Activated CD8-positive, alpha-beta memory T cell treated with anti-CD3 and anti-CD28 coated beads for 48 hours (primary cell): ENCODE measurements at places on chromosomes 1 and 21.

DNA sequence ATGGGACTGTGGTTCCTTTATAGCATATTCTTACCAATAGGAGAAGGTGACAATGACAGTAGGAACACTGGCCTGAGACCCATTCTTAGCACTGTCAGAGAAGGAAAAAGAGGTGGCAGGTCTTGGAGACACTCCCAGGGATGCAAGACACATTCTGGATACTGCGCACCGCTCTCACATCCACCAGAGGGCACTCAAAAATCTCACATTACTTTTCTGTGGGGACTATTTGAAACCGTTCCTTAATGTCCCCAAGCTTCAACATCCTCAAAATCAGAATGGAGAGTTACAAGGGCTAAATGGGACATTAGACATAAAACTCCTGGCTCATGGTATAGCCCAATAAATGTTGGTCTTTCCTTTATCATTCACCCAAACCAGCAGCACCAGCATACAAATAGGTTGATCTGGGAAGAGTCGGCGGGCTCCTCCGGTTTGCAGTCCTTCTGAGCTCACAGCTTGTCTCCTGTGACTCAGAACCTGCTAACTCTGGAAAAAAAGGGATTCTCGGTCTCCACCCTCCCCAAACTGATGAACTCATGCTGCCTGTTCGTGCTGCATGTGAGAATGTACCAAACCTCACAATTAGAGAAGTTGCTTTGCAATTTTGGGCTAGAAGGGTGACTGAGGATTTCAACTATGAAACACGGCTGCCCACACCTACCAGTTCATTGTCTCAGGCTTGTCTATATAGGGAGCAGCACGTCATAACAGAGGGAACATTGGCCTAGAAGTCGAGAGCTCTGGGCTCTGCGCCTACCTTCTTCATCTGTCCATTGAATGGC lies 40.2 kb downstream of the IL12RB2 start:
- DNase-seq = no peak

- DNase-seq = no peak
Measured at GRCh38 chr1:201137579-201138310, 10.8 kb upstream of the ASCL5 start.

GRCh38 chr1:97508653-97509218 lies 412.1 kb downstream of the DPYD start:
- DNase-seq = no peak

DNA sequence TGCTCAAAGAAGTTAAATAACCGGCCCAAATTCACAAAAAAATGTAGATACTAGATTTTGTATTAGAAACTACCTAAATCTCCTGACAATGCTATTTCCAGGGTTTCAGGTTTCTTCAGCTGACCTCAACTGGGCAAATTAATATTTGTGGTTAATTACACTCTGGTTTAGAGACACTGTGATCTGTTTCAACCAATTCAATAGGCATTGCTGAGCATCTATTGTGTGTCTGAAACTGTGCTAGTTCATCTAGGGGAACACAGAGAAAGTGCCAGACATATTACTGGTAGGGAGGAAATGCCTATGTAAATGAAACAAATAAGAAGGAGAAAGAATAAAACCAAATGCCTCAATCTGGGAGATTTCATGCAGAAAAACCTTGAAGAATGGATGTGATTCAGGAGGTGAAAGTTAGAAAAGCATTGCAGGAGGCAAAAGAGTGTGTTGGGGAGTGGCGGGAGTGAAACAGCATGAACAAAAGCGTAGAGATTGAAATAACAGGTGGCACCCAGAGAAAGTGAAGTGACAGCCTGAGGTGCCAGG lies 51.3 kb upstream of the IVNS1ABP start:
- DNase-seq = no peak

DNA sequence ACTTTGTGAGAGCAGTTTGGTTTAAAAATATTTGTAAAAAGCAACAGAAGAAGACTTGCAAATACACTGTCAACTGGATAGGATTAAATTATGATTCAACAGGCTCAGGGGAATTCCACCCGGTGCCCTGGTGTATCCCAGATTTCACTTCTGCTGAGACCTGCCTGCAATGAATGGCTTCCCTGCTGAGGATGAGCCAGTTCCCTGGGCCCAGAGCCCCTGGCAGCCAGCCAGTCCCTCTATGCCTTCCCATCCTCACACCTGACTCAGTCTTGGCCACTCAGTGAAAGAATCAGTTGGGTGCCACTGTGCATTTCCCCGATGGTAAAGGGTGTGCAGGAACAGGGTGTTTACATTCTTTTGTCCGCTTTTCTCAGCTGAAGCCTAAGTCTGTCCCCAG lies 64.4 kb downstream of the KCTD3 start:
- DNase-seq = no peak

DNA sequence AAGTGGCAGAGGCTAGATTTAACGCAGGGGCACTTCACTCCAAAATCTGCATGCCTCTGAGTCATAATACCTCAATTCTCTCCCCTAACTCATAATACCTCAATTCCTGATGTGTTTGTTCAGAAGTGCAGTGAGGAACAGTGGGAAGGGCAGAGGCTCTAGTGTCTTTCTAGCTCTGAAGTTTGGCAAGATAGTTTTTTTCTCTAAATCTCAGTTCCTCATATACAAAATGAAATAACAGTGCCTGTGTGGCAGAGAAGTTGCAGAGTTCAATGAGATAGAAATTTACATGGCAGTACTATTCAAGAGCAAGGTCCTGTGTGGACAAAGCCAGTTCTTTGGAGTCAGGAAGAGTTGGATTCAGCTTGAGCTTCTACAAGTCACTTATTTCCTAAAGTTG lies 9.8 kb downstream of the JUN start:
- DNase-seq = no peak

DNA sequence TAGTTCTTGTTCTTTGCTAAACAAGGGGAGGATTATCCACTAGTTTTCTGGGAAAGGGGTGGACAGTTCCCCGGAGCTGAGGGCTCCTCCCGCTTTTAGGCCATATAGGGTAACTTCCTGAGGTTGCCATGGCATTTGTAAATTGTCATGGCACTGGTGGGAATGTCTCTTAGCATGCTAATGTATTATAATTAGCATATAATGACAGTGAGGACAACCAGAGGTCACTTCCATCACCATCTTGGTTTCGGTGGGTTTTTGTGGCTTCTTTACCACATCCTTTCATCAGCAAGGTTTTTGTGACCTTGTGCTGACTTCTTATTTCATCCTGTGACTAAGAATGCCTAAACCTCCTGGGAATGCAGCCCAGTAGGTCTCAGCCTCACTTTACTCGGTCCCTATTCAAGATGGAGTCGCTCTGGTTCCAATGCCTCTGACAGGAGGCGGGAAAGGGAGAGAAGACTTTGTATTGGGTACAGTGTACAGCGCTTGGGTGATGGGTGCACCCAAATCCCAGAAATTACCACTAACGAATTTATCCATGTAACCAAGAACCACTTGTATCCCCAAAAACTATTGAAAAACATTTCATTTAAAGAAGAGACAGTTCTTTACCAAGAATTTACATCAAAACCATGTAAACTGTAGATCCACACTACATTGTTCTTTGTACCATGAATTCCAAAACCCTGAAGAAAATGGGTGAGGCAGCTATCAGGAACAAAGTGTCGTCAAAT lies 8.7 kb upstream of the SLC2A5 start:
- no peak for DNase-seq

GRCh38 chr1:111223126-111223685 lies 4.3 kb upstream of the CHI3L2 start:
- DNase-seq = no peak

DNA sequence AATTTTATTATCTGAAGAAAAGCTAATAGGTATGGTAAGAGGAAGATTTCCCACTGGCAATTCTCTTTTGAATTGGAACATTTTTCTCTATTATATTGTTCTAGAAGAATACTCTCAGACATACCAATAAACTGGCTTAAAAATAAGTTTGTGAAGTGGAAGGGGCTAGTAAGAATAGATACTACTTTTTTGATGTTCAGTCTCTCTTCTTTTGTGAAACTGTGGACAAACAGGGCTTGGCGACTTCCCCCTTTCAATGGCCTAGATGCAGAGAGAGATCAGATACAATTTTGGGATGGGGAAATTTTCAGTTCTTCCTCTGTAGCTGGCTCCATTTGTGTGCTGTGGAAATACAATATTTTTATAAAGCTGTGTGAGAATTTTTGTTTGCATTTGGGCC lies 2.5 kb downstream of the PBX1 start:
- DNase-seq = no peak

- DNase-seq = no peak
Measured at GRCh38 chr1:164733070-164733469, 174.1 kb downstream of the PBX1 start.

GRCh38 chr21:36465478-36465877 lies 14.4 kb downstream of the CLDN14 start:
- no peak for DNase-seq

DNA sequence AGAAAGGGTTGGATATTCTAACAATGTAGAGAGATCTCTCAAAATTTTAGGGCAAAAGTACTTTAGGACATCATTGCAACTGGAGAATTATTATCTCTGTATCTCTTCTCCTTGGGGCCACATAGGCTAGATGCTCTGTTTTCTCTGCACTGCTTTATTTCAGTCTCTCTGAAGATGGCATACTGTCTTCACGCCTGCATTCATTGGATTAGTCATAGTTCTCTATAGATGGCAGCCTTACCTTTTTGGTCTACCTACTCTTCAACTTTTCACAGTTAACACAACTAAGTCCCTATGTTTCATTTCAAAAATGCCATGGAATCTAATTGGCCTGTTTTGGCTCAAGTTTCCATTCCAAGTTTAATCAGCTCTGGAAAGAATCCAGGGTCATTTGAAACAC lies 1623.3 kb upstream of the B3GALT2 start:
- no peak for DNase-seq

GRCh38 chr1:88060112-88060673 lies 623.9 kb upstream of the PKN2 start:
- DNase-seq = no peak

DNA sequence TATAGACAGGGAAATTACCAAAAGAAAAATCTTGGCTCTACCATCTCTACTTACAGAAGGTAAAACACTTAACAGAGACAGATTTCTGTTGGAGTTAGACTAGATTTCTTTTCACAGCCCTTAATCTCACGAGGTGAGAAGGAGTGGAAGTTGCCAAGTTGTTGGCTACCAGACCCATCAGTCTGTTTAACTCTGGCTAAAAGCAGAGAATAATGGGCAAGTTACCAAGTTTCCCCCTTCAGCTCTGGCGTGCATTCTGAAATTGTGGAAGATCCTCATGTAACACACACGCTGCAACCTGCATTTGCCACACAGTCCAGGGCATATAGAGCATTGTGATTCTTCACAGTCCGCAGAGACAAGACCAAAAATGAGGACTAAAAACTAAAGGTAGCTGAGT lies 49.3 kb downstream of the STX6 start:
- no peak for DNase-seq

GRCh38 chr1:155981266-155982088 lies 3.1 kb upstream of the ARHGEF2 start:
- no peak for DNase-seq

- DNase-seq = no peak
Measured at GRCh38 chr1:30525971-30526651, 197.3 kb downstream of the MATN1 start.

- DNase-seq = no peak
Measured at GRCh38 chr1:3066250-3066711, 2.7 kb upstream of the PRDM16 start.

DNA sequence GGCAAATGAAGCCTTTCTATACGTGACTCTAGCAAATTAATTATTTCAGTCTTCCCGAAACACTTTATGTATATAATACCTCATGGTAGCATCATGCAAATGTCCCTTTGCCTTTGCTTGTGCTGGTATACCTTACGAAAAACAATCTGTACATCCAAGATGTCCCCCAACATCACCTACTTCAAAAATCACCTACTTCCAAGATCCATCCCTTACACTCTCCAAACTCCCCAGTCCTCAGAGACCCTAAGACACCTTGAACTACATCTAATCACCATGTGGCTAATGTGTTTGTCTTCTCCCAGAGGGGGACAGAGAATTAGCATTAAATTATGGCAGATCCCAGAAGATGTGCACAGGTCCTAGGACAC lies 46.5 kb upstream of the CRNN start:
- DNase-seq = no peak

- DNase-seq = no peak
Measured at GRCh38 chr21:45176141-45176540, 101.8 kb downstream of the ADARB1 start.

- no peak for DNase-seq
Measured at GRCh38 chr1:5828308-5828935, 163.8 kb downstream of the NPHP4 start.

GRCh38 chr1:46184920-46185658 lies 8.8 kb upstream of the P3R3URF start:
- no peak for DNase-seq

GRCh38 chr1:192256674-192257334 lies 60.0 kb upstream of the RGS21 start:
- no peak for DNase-seq

DNA sequence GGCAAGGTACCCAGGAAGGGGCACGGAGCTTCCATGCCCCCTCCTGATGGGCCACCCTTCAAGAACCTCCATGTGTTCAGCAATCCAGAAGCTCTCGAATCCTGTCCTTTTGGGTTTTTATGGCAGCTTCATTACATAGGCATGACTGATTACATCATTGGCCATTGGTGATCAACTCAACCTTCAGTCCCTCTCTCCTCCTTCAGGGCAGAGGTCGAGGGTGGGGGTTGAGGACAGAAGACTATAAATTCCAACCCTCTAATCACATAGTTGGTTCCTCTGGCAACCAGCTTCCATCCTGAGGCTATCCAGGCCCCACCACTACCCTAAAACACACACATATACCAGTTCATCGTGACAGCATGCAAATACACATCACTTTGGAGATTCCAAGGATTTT lies 135.7 kb downstream of the ZNF281 start:
- DNase-seq = no peak

- no peak for DNase-seq
Measured at GRCh38 chr1:25187077-25187476, 45.2 kb downstream of the SYF2 start.

GRCh38 chr1:162371611-162372010 lies 5.0 kb downstream of the SPATA46 start:
- DNase-seq = no peak

GRCh38 chr1:206469411-206469932 lies 804 bp upstream of the IKBKE start:
- no peak for DNase-seq

GRCh38 chr1:164058198-164058597 lies 500.8 kb upstream of the PBX1 start:
- DNase-seq = no peak

- no peak for DNase-seq
Measured at GRCh38 chr21:45207839-45208626, 79.7 kb downstream of the POFUT2 start.

DNA sequence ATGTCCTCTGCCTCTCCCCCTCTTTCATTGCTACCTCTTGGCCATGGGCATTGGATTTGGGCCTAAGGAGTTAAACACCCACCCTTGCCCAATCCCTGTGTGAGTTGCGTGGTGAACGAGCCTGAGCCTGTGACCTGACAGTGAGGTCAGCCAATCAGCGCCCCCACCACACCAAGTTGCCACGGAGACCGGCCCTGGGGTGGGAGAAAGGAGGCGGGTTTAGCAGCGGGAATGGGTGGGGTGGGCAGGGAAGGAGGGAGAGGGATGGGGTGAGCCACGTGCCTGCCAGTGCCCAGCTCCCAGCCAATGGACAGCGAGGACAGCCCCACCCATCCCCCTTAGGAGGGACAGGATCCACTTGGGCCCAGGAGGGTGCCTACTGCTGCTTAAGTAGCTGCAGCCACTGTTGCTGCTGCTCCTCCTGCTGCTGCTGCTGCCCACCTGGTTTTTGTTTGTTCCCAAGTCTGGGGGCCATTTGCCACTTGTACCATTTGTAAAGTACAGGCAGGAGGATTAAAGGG lies 9.5 kb downstream of the ZBTB7B start:
- DNase-seq = no peak

- no peak for DNase-seq
Measured at GRCh38 chr21:34890470-34890723, 158.7 kb downstream of the RUNX1 start.
